Left renal pelvis (tissue), 4 donors: ENCODE measurements at places on chromosomes 16 and 17.

- DNase-seq = no peak
Measured at GRCh38 chr17:79612468-79613194, 1.8 kb upstream of the RBFOX3 start.

DNA sequence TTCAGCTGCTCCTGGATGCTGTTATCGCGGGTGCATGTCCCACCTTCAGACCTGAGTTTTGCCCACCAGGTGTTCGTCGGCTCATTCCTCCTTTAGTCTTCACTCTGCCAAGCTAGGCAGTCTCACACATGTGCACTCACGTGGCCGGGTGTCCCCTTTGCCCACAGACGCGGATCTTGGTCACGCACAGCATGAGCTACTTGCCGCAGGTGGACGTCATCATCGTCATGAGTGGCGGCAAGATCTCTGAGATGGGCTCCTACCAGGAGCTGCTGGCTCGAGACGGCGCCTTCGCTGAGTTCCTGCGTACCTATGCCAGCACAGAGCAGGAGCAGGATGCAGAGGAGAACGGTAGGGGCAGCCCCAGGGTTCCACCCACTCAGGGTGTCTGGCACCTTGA is 133.1 kb downstream of the ABCC6 start:
- DNase-seq = no peak

- DNase-seq = no peak
Measured at GRCh38 chr17:30212750-30213149, 22.7 kb downstream of the SLC6A4 start.

- peak; percentile 79 for DNase-seq
Measured at GRCh38 chr16:14486520-14487303, 143.3 kb downstream of the PARN start.

DNA sequence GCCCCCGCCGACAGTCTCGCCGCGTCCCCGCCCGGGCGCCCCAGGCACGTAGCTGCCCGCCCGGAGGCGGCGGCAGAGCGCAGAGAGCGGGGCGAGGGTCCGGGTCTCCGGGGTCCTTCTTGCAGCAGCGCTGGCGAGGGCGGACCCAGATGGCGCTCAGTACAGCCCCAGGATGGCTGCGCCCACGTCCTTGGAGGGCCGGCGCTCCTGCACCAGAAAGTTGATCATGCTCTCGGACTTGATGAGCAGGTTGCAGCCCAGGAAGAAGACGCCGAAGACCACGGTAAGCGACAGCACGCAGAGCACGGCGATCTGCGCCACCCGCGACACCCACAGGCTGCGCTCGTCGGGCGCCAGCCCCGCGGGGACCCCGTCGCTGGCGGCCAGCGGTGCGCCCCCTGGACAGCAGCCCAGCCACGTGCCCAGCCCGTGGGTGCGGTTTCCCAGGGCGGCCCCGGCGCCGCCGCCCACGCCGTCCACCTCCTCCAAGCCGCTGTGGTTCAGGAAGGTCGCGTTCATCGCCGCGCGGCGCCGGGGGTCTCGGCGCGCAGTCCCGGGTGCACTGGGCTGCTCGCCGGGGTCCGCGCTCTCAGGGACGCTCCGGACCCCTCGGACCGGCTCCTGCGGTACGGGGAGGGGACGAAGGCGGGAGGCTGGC is 435 bp downstream of the RPRML start:
- DNase-seq = no peak

GRCh38 chr17:75623386-75623785 is 9.8 kb upstream of the SMIM5 start:
- DNase-seq = no peak

DNA sequence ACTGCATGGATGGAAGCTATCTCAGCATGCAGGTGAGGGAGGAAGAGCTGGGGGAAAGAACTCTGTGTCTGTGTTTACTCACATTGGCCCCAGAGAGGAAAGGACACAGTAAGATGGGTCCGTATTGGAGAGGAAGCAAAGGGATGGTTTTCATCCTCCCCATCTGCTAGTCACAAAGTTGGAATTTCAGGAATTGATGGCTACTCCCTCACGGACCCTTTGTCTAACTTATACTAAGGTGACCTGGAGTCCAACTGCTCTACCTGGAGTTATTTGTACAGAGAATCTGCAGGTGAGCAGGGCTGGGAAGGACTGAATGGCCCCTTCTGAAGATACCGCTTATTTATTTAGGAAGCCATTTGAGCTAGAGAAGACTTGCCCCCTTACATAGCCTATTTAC is 55.1 kb downstream of the WNT3 start:
- DNase-seq = no peak

- DNase-seq = peak; percentile 33
Measured at GRCh38 chr16:4200000-4200780, 41.7 kb downstream of the SRL start.

DNA sequence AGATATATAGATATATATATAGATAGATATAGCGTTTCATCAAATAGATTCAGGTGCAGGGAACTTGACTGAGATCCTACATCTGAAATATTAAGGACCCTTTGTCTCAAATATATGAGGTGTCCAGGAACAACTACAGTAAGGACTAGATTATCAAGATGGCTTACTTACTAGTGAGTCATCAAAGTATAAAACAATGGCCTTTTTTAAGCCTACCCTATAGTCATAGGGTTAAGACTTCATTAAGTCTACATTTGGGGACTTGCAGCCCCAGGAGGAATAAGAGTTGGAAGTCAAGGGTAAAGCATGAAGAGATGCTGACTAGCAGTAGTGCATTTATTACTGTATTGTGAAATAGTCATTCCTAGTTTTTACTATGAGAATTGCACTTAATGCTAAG is 1023.4 kb downstream of the CDH11 start:
- no peak for DNase-seq

DNA sequence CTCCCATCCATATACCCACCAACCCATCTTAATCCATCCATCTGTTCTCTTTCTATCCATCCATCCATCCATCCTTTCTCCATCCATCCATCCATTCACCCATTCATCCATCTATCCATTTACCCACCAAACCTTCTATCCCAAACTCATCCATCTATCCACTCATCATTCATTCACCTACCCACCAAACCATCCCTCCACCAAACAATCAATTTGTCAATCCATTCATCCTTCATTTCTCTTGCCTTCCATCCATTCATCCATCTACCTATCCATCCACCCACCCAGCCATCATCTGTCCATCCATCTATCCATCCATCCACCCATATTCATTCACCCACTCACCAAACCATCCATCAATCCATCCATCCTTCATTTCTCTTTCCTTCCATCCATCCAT is 44.6 kb upstream of the CIBAR2 start:
- DNase-seq = no peak

DNA sequence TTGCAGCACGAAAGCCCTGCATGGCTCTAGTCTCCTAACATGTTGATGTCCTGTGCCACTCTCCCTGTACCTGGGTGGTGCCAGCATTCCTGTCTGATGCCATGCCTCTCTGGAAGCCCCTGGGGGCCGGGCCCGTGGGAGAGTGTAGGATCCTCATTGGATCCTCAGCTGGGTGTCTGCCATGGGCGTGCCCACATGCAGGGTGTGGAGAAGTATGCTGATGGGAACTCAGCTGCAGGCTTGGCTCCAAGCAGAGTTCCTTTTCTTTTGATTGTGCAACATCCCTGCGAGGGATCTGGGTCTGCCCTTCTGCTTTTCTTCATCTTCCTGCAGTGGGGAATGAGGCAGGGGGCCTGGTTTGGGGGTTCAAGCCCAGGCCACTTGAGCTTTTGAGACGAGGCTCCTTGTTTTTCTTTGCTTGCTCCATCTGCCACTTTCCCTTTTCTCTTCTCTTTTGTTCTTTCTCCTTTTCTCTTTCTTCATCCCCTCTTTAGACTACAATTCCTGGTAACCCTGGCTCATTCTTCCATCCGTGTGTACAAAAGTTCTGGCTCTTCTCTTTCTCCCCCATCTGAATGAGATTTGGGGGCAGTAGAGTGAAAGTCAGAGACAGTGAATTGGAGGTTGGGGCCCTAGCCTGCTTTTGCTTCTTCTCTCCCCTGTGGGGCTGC is 32.9 kb downstream of the KSR1 start:
- no peak for DNase-seq

- DNase-seq = no peak
Measured at GRCh38 chr16:68401871-68402747, 46.2 kb downstream of the SMPD3 start.

DNA sequence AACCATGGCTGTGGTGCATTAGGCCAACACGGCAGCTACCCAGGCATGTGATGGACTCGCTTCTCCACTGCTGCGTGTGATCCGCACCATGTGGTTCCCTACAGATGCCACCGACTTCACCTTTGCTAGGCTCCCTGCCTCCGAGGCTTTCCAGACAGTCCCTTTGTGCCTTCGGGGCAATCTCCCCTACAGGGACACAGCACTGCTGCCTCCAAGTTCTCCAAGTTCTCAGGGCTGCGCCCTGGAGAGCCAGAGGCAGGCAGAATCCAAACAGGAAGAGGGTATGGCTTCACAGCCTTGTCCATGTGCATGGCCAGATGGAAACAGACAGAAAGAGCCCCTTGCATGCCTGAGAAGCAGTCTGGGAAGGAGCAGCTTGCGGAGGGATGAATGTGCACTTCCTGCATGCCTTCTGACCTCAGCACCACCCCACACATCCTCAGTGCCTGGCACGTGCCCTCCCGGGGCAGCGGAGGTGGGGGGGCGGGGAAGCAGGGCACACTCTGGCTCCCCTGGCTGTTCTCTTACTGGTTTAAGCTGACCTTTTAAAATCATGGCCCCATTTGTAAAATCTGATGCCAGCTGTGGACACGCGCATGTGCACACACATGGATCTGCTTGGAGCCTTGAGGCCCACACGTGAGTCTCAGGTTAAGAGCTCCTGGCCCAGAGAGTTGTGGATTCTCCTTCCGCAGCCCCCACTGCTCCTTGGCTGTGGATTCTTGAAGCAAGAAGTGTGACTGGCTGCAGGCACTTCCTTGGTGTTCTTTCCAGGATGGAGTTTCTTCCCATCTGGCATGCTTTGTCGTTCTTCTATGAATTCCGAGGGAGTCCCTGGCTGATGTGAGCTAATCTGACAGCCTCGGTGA is 55.3 kb upstream of the MTSS2 start:
- DNase-seq = no peak

- DNase-seq = no peak
Measured at GRCh38 chr17:49694847-49695697, 12.7 kb downstream of the SLC35B1 start.

GRCh38 chr17:57779706-57780105 is 34.6 kb upstream of the CCDC182 start:
- no peak for DNase-seq

- DNase-seq = no peak
Measured at GRCh38 chr16:4364196-4365013, 7.2 kb upstream of the VASN start.

- no peak for DNase-seq
Measured at GRCh38 chr17:82560802-82561428, 41.4 kb downstream of the FOXK2 start.

- DNase-seq = no peak
Measured at GRCh38 chr16:11121914-11122692, 133.9 kb downstream of the SOCS1 start.

- DNase-seq = no peak
Measured at GRCh38 chr16:30350134-30350871, 4.8 kb downstream of the CD2BP2 start.

DNA sequence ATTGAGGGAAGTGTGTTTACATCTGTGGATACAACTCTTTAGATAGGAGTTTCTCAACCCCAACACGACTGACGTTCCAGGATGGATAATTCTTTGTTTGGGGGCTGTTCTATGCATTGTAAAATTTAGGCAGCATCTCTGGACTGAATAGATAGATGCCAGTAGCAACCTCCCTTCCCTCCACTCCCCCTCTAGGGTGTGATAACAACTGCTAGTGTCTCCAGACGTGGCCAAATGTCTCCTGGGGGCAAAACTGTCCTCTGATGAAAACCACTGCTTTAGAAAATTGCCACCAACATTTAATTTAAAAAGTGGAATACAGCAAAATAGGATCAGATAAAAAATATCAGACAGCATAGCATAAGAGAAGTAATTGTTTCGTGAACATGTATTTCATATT is 79.9 kb downstream of the HS3ST3A1 start:
- DNase-seq = no peak

DNA sequence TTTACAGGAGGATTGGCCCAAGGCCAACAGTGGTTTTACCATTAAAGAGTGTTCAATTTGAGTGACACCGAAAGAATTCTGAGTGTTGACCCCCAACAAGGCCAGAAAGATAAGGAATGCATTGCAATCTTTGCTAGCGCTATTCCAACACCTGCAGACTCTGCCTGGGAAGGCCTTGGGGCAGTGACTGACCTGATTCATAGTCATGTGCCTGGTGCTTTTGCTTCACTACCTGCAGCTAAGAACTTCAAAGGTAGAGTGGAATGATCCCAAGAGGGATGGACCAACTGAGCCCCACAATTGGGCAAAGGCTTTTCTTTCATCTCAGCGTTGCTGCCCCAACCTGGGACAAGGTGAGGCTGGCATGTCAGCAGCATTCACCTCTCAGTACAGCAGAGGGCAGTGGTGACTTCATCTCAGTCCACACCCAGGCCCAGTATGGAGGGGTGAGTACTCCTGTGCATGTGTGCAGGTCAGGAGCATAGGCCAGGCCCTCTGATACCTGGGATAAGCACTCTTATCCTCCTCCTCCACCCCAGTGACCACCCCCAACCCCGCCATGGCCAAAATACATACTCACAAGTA is 149.6 kb upstream of the GNAO1 start:
- DNase-seq = no peak

DNA sequence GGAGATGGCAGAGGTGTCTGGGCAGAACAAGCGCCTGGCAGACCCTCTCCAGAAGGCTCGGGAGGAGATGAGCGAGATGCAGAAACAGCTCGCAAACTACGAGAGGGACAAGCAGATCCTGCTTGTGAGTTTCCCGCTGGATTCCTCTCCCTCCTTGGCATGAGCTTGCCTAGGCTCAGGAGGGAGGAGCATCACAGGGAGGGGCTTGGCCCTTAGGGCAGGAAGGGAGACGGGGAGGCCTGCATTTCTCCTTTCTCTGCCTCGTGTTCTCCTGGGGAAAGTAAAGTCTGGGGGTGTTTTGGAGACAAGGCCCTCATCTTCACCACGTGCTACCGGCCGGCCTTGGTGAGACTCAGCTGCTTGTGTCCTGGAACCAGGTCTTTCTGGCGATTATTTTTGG is 18.0 kb upstream of the DBNDD1 start:
- no peak for DNase-seq

DNA sequence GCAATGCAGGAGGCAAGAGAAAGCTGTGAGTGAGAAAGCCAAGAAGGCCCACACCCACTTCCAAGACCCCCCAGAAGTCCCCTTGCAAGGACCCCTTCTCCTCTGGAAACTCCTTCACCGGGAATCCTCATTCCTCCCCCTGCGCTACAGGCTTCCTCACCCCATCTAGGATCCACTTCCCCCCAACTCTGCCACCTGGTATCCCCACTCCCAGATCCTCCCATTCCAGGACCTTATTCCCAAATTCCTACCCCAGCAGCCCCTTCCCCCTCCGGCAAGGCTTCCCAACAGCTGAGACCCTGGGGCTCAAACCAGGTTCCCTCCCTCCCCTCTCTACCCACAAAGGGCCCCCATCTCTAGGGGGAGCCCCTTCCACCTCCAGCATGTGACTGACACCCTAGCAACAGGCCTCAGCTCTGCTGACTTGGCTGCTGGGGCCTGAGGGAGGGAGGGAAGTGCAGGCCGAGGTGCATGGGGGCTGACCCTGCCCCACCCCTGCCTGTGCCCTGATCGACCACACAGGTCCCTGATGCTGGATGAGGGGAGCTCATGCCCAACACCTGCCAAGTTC is 2.1 kb downstream of the HSF4 start:
- no peak for DNase-seq

- DNase-seq = no peak
Measured at GRCh38 chr16:84475643-84476240, 28.7 kb downstream of the MEAK7 start.
